Activated CD4-positive, alpha-beta T cell treated with anti-CD3 and anti-CD28 coated beads, Interleukin-2, Interleukin-6, amounts not matched to agents 100 ng/mL and 50 ng/mL, durations not matched to agents 16 hours and 8 hours (primary cell): ENCODE measurements at places on chromosomes 16 and 17.
A peak's percentile ranks its signal among the peaks of the same experiment; 100 is the strongest.

DNA sequence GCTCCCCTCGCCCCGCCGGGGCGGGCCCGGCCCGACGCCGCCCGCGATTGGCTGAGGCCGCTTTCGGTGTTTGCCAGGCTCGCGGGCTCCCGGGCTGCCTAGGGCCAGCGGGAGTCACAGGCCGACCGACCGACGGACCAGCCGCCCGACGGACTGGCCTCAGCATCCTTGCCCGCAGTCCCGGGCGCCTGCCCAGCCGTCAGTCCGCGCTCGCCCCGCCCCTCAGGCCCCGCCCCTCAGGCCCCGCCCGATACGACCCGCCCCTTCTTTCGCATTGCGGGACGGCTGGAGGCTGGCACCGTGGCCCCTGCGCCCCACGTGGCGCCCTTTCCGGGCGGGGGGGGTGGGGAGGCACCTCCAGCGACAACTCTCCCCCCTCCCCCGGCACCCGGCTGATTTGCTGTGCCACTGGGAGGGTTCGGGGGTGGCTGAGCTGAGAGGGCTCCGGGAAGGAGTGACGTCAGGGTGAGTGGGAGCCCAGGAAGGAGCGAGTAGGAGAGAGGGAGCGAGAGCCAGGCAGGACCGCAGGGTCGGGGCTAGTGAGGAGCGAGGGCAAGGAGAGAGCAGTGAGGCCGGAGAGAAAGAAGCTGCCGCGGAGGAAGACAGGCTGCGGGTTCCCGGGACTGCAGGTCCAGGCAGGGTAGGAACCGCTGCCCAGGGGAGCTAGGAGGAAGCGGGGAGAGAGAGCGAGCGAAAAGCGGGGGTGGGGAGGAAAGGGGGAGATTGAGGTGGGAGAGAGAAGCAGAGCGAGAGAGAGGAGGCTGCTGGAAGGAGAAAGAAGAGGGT is at the start of gene ASPHD1:
Gene ASPHD1, plus strand, starts transcription at position 387 of the 786 bp plus-strand sequence. CDS start 484 bp downstream, outside the sequence.
- peak; percentile 76 for DNase-seq

DNA sequence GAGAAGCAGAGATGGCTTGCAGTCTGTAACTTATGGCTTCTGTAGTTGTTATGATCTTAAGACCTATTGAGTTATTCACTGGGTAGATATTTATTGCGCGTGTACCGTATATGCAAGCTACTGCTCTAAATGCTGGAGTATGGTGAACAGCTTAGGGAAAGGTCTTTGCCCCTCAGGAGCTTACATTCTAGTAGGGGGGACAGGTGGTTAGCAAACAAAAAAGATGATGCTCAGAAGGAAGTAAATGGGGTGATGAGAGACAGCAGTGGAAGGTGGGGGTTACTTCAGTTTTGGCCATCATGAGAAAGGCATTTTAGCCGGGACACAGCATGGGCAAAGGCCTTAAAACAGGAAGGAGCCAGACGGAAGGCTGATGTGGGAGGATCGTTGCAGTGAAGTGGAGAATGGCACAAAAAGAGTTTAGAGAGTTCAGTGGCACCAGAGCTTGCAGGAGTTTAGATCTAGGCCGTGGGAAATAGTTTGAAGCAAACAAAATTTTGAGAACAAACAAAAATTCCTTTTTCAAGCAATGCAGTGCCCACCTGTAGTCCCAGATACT is 2.1 kb downstream of the ARMC7 start:
- DNase-seq = no peak

DNA sequence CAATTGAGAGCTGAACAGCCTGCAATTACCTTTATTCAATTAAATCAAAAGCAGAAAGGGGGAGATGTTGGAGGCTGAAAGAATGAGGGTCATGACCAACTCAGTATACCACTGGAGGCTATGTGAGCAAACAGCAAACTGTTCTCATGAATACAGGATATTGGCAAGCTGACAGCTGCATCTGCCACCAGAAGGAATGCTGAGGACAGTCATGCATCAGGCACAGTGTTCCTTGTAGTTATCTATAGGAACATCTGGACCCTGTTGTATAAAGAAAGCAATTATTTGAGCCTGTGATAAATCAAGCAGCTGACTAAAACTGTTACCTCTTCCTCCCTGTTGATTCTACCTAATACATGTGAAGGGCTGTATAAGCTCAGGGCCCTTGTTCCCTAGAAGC is 2064.6 kb downstream of the TP53TG3F start:
- no peak for DNase-seq

DNA sequence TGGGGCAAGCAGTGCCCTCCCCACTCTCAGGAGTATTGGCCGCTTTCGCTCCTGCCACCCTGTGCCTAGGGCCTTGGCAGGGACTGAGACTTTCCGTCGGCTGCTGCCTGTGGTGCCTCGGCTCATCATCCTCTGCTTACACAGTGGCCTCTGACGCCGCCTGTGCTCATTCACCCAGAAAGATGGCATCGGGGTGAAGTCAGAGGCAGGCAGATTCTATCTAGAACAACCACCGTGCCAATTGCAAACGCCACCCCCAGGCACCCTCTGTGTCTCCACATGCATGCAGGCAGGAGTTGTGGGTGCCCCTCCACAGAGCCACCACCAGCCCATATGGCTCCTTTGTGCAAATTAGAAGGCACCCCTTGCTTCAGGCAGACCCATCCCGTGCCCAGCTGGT is 154.2 kb upstream of the GSE1 start:
- DNase-seq = no peak

- no peak for DNase-seq
These were observed 93.9 kb downstream of the SDR42E1 start for GRCh38 chr16:81917375-81917774.

- peak; percentile 85 for DNase-seq
These were observed 12.6 kb upstream of the ATP6V0C start for GRCh38 chr16:2500918-2501750.

DNA sequence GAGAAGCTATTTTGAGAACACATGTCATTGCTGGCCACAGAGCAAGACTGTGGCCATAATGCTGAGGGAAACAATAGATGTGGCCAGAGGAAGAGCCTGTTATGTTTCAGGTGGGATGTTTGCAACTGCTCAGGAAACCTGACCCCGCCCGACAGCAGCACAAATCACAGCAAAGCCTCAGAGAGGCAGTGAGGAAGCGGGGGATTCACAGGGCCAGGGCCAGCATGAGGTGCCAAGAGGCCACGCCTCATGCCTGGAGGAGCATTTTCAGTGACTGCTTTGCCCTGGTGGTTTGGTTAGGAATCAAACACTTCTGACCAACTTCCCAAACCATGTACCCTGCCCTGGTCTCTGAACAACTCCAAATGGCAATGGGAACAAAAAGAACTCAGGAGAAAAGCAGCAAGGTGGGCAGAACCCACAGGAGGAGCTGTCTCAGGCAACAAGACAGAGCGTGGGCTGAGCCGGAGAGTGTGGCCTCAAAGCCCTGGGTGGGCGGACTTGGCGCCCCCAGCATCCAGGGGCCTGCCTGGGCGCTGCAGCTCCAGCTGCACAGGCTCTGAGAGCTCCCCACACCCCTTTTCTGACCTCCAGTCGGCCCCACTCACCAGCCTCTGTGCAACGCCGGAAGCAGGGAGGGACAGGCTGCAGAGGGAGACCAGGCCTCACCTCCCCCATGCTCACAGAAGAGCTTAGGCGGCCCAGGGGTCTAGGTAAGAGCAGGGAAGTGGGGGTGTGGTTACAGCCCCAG is 20.6 kb downstream of the HIC1 start:
- DNase-seq = no peak

DNA sequence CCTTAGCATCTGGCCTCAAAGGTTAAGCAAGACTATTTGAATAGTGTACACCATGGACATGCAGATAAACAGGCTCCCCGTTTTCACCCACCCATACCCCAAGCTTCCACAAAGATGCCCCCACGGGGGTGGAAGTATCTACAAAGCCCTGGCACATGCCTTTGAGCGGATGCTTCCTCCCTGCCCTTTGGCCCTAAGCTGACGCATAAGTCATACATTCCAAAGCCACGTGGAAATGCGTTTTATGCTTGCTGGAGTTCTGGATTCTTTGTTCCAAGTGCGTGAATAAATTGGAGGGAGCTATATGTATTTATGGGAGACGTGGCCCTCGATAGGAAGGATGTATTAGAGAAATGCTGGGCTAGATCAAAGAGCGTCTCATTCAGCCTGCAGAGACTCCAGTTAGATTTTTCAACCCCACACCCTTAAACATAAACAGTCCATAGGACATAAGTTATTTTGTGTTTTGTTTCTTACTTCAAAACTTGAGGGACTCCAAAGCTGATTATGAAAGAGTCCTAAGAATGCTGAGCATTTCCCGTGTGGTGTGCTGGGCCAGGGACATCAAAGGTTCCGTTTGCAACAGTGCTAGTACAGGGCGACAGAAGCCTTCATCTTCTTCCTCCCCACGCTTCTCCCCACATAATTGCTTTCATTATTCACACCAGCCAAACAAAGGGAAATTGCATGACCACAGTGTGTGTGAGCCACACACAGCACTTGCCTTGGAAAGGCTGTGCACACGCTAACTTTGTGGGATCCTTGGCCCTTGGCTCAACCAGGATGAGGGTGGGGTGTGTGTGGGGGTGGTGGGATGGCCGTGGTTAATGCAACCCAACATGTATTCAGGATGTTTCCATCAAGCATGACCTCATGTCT is 73.6 kb downstream of the WIPI1 start:
- peak; percentile 22 for DNase-seq

GRCh38 chr17:31374503-31374902 is 17.0 kb upstream of the RAB11FIP4 start:
- no peak for DNase-seq

- no peak for DNase-seq
These were observed 166.9 kb downstream of the CDH13 start for GRCh38 chr16:82793528-82794245.
